AG09309 (cell line): ENCODE measurements at places on chromosomes 2 and 18.
A peak's percentile ranks its signal among the peaks of the same experiment; 100 is the strongest.

- DNase-seq: no peak
These were observed 81.0 kb downstream of the SP3 start for GRCh38 chr2:173884025-173884802.

DNA sequence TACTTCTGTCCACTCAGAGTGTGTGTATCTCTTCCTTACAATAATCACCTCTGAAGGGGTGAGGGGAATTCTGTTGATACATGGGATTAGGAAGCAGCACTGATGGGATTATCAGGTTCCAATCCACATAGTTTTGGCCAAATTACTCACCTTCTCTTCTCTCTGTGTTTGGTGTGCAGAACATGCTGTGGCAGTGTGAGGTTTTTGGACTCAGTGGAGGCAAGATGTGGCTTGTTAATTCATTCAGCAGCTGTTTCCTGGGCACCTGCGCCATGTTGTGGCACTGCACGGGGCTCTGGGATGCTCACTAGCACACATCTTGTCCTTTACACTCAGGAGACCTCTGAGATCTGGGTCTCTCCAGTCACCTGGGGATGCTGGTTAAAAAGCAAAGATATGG is 350.3 kb upstream of the HS6ST1 start:
- no peak for DNase-seq

DNA sequence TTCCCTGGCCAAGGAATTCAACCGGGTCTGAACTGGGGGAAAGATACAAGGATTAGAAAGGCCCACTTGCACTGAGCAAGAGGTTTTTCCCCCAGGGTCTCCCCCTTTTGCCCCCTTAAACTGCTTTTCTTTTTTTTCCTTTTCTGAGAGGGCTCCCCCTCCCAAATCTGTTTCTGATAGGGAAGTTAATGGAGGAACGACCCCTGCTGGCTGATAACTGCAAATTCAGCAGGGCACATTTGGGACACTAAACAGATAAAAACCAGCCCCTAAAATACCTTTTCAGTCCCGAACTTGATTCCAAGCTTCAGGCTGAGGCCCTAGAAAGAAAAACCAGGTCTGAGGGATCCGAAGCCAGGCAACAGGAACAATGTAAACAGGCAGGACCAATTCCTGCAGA is 1012.4 kb upstream of the CRIM1 start:
- no peak for DNase-seq

DNA sequence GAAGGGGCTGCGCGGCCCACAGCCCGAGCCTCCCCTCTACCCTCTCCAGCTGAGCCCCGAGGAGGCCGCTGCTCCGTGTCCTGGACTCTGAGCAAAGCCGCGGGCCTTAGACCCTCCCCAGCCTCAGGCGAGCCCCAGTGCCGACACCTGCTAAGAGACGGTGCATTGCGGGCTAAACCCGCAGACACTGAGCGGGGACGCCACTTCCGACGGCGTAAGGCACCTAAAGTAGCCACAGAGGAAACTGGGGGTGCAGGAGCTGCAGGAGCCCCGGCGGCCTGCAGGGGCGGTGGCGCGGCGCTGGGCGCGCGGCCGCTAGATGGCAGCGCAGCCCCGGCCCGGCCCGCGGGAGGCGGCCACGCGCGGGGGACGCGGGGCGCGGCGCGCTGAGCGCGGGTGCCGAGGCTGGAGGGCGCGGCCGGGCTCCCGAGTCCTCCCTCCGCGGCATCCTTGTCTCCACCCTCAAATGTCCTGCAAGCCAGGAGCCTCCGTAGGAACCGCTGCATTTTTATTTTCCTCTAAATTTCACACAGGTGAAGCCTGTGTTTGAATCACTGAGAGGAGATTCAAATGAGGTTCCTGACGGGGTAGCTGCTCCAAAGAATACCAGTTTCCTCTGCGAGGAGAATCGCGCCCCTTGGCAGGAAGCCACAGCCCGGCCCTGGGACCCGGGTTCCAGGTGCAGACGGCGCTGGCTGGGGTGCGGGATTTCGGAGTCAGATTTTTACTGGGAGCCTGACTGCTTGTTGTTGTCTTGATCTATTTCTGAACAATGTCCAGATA is 650.5 kb downstream of the GALR1 start:
- DNase-seq: no peak

GRCh38 chr2:238505119-238505891 is 78.6 kb downstream of the ASB1 start:
- DNase-seq: no peak

DNA sequence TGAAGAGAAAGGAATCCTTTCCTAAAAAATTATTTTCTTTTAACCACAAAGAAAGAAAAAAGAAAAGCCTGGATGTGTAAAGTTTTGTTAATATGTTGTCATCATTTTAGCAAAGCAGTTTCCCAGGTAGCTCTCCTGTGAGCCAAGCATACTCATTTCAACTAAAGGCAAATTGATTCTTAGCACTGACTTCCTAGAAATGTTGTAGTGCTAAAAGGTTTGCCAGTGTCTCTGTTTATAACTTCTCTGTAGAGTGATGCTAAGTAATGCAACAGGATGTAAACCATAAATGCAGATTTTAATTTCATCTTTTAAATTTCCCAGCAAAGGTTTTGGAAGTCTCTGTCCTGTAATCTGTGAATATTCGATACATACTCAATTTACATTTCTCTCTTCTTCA is 10.2 kb downstream of the GATA6 start:
- DNase-seq: no peak

- DNase-seq: no peak
These were observed 388.8 kb downstream of the CBLN2 start for GRCh38 chr18:72155327-72155726.

GRCh38 chr2:149648282-149649030 is 60.9 kb upstream of the MMADHC start:
- peak; percentile 97 for DNase-seq
